ENCODE measurements at places on chromosomes 13 and 19. TPM values are rescaled to one million over a fixed set of nuclear protein-coding genes. Genes with fewer than 3 reads are reported as not detected.

Gene ZNF208
- 23.1 TPM for total RNA-seq

Gene DEDD2
- total RNA-seq, result 22.1 TPM

DNA sequence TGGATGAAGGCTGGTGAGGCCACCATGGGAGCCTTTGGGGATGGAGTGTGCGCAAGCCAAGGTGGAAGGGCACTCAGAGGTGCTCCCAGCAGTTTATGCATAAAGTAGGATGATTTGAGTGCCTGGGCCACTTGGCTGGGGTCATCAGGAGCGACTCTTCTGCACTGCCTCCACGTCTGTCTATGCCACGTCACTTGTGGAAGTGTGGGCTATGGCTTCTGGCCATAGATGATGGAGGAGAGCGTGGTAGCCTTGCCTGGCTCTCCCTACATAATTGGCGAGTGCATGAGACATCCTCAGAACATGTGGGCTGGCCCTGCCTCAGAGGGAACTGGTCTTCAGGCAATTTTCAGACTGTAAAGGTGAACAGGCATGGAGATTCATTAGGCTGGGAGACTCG lies 182.9 kb downstream of the TEX29 start:
- DNase-seq, result no peak

DNA sequence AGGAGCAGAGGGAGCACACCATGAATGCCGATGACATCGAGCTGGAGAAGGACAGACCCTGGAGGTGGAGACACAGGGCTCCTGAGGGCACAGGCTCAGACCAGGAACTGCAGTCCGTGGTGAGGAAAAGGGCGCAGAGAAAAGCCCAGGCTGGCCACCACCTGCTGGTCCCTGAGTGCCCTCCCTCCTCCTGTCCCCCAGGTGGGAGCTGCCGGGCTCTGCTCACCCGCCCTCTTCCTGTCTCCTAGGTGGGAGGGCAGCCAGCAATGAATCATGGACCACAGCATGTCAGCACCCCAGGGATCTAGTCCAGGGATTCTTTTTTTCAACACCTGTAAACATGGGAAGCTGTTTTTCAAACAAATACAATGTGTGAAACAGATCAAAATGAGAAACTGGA lies 94.6 kb upstream of the ARHGEF7 start:
- no peak for DNase-seq

DNA sequence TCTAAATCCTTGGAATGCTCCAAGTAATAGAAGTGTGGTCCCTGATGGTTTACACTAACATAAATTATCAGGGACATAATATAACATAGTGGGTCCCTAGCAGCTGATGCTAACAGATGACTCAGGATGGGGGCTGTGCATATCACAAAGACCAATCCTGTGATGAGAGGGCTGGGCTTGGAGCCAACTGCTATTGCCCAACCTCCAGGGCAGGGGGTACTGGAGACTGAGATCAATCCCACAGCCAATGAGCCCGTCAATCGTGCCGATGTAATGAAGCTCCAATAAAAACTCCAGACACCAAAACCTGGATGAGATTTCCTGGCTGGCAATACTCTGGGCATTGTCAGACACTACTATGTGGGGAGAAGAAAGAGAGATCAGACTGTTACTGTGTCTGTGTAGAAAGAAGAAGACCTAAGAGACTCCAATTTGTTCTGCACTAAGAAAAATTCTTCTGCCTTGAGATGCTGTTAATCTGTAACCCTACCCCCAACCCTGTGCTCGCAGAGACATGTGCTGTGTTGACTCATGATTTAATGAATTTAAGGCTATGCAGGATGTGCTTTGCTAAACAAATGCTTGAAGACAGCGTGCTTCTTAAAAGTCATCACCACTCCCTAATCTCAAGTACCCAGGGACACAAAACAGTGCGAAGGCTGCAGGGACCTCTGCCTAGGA lies 33.4 kb downstream of the ABCC4 start:
- no peak for DNase-seq

GRCh38 chr19:4090356-4091220 lies 23.9 kb upstream of the ZBTB7A start:
- no peak for DNase-seq

- DNase-seq, result no peak
Measured at GRCh38 chr13:20669162-20669561, 34.3 kb upstream of the IL17D start.

DNA sequence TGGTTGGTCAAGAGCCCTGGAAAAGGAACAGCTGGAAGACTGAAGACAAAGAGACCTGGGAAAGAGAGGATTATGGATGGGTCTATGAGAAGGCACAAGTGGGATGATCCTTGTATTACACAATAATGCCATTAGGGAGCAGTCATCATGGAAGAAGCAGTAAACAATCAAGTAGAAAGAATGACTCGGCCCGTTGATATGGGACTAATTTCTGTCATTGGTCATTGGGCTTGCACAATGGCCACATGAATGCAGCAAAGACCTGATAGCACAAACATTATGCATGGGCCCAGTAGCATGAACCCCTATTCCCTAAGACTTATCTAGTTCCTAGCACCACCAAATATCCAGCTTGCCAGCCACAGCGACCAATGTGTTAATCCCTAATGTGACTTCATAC lies 390.3 kb upstream of the ZNF507 start:
- no peak for DNase-seq

GRCh38 chr19:13598098-13598497 lies 91.8 kb upstream of the CACNA1A start:
- no peak for DNase-seq

DNA sequence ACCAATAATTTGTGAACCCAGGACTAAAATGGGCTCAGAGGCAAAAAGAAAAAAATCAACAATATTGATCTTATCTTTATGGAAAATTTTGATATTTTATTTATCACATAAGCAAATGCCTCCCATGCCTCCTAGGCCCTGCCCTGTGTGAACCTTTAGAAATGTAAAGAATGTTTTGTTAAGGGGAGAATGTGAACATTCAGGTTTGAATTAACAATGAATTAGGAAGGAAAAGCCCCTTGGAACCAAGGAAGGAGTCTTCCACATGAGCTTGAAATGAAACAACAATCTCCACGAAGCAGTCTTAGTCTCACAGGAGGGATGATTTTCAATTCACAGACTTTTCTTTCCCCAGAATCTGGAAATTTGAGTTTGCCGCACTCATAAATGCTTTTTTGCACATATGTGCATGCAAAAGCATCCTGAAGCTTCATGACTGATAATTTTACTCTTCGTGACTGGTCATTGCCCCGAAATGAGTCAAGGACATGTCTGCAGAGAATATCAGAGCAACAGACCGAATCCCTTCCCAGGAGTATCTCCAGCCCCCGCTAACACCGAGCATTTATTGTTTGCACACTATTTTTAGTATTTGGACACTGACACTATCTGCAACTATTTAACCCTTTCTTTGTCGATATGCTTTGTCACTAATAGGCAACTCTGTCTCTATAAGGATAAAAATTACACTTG lies 135.2 kb downstream of the DCT start:
- DNase-seq, result no peak

All from skin of body (tissue), 3 donors.